Effector memory CD4-positive, alpha-beta T cell (primary cell): ENCODE measurements at places on chromosomes 7 and 10.

DNA sequence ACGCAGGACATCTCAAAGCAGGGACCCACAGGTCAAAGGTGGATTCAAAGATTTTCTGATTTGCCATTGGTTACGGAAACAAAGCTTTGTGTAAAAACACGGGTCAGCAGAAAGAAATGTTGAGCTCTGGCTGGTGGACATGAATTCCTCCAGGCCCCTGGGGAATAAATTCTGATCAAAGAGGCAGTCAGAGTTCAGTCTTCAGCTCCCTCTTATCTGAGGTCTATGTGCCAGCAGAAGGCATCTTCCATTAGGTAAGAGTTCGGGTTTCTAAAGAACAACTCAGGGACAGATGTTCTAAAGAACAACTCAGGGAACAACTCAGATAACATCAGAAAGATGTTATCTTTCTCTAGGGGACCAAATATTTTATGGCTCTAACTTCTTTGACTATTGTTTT lies 64.9 kb upstream of the PALS2 start:
- DNase-seq, result no peak

GRCh38 chr7:108454674-108455550 lies 1.3 kb downstream of the NRCAM start:
- no peak for DNase-seq

- no peak for DNase-seq
Measured at GRCh38 chr10:67072654-67073053, 146.8 kb downstream of the LRRTM3 start.

GRCh38 chr7:7757576-7757975 lies 39.2 kb upstream of the RPA3 start:
- DNase-seq, result no peak

GRCh38 chr10:15775513-15775912 lies 55.8 kb upstream of the ITGA8 start:
- no peak for DNase-seq

DNA sequence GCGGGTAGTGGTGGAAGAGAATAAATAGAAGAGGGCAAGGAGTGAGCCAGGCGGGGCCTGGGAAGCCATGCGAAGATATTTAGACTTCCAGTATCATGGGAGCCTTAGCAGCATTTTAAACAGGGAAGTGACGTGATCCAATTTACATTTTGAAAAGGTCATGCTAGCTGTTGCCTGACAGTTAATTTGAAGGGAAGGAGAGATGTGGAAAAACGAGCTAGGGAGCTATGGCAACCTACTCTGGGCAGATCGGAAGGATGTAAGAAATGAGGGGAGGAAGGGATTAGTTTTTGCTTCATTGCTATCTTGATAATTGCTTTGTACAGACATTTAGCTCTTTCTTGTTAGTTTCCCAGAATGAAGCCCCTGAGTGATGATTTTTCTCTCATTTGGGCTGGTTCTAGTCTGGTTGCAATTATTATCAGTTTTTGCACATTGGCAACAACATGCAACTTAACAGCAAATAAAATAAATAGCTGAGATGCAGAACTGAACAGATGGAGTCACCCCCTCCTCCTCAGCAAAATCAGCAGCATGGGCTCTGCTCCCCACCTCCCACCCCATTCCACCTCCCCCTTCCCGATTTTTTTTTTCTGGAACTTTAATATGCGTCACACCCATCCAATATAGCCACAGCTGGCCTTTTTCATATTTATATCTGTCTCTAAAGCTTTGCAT lies 13.0 kb upstream of the CALU start:
- DNase-seq, result no peak

DNA sequence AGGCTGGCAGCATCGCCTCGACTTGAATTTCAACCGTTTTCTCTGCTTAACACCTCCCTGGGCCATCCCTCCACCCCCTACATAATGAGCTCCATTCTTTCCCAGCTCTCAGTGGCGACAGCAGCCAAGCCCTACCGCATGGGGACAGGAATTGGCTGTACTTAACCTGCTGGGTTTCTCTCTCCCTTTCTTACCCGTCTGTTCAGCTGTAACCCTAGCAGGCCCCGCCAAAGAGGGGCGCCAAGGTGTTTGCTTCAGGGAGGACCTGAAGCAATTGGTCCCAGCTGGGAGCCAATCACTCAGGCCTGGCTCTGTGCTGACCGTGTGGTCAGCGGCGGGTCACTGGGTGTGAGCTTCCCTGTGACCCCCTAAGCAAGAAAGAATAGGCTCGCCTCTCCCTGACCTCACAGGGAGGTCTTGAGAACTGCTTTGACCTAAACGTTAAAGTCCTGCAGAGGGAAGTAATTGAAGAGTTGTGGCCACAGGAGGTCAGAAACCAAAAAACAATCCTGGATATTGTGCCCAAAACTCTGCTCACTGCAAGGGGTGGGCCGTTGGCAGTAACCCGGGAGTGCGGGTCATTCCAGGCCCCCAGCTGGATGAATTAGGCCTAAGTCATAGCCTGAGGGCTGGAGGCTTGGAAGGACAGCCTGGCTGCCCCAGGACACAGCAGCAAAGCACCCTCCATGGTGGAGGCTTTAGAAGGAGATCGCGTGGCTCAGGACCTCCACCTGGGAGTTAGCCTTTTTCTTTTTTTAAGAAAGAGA lies 114.6 kb downstream of the ITIH5 start:
- no peak for DNase-seq

GRCh38 chr7:22787951-22788350 lies 34.7 kb downstream of the TOMM7 start:
- DNase-seq, result no peak

DNA sequence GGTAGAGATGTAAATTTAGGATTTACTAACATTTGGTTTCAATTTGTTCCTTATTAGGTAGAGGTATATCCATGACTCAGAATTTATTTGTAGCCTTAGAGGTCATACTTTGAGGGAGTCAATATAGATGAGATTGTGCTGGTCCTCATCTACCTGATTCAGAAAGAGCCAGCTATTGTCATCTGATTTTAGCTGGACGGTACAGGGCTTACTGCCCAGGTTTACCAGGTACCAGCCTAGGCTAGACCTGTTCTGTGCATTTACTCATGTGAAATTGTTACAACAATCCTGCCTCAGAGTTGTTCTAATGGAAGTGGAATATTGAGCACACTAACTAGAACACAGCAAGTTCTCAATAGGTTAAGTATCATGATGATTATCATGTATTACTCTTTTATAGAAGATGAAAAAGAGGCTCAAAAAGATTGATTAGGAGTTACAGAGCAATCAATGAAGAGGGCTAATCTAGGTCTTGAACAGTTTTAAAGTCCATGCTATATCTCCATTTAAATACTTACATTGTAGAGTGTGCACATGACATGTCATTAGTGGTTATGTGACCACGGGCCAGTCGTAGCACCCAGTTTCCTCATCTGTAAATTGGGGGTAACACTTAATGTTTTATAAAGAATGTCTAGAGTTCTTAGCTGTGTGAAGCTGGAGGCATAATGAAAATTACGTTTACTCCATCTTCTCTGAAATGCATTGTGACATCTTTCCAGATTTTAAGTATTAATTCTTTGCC lies 42.1 kb downstream of the TRIM24 start:
- no peak for DNase-seq

GRCh38 chr7:14045651-14046050 lies 56.2 kb upstream of the ETV1 start:
- no peak for DNase-seq

DNA sequence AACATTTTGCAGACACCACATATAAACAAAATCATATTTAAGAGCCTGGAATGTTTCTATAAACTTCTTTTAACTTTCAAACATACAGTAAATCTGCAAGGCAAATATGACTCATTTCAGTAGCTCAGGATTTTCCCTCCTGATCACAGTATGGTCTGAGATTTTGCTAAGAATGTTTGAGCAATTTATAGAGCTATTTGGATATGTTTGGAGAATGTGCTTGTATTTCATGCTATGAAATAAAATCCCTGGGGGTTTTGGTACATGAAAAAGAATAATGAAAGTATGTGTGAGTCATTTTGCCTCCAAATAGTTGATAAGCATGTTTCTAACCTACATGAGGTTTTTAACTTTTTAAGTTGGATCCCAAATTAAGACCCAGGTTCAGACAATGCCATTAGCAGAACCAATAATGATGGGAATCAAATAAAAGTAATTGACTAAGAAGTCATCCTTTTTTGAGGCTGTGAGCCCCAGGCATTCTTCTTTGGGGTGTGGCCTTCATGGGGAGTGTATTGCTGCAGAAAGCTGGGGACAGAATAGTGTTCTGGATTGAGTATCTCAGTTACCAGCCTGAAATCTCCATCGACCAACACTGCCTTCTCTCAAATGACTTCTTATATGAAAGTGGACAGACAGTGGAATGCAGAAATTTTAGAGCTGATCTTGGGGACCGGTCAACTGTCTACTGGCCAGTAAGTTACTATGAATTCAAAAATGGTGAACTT lies 66.1 kb upstream of the AGBL3 start:
- no peak for DNase-seq

- no peak for DNase-seq
Measured at GRCh38 chr10:17645621-17646345, 1.8 kb downstream of the STAM start.
